ENCODE measurements at places on chromosomes 7 and 10.

GRCh38 chr10:25699631-25700030 is 234.4 kb upstream of the MYO3A start:
- DNase-seq: no peak

GRCh38 chr7:108286290-108286904 is 156.2 kb upstream of the LAMB4 start:
- DNase-seq: peak; percentile 71

DNA sequence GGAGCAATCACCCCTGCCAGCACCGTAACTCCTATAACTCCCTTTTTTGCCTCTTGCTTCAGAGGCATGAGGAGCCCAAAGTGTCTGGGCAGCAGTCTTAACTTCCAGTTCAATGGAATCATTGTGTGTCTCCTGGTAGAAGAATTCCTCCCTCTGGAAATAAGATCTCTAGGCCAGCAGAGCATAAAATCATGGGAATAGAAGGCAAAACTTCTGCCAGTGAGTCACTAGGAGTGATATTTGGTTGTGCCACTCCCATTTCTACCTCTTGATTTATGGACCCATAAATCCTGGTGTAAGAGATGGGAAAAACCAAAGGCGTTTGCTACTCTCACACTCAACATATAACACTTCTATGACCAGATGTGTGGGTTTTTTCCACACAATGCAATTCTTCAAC is 104.9 kb upstream of the FAM180A start:
- no peak for DNase-seq

DNA sequence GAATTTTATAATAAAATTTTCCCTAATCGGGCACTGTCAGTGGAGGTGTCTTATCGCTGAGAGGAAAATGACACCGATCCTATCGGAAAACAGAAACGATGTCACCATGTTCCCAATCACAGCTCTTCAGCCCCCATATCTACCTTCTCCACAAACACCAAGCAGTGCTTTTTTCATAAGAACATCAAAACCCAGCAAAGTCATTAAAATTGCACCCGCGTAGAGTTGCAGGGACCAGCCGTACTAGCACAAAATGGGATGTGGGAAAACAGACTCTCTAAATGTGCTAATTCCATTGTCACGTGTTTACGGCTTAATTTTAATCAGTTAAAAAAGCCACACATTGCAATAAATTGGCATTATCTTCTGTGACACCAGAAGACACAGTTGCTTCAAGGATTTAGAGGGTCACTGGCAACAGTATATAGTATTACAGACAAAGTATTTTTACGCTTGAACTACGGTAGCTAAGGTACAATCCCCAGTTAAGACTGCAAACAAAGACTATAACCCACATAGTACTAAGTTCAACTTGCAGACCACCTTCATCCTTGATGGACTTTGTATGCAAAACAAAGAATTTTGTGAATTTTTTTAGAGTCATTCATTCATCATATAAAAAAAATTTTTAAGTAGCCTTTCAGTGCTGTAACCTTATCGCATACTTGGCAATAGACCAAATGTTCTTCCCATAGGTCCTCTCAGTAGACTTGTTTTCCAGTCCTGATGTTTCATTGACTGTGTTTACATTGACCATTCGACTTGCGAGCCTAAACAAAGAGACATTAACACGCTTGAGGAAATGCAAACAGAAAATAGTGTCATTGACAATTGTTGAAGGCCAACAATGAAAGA is 116.0 kb downstream of the VTI1A start:
- DNase-seq: peak; percentile 34

DNA sequence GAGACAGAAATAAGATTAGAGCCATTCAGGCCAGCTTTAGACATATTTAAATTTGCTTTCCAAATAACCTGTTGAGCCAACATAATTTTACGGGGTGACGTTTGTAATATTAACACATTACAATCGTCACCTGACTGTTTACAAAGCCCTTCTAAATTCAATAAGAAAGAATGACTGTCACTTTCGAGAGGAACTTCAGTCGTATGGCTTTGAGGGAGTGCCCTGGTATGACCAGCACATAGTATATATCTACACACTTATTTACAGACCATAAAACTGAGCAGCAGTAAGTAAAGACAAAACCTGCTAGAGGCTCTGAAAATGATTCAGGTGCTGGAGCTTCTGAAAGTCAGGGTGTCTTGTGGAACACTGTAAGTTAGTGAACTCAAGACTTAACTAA is 62.4 kb downstream of the BLNK start:
- no peak for DNase-seq

- DNase-seq: no peak
These were observed 18.1 kb downstream of the YWHAG start for GRCh38 chr7:76340617-76341131.

DNA sequence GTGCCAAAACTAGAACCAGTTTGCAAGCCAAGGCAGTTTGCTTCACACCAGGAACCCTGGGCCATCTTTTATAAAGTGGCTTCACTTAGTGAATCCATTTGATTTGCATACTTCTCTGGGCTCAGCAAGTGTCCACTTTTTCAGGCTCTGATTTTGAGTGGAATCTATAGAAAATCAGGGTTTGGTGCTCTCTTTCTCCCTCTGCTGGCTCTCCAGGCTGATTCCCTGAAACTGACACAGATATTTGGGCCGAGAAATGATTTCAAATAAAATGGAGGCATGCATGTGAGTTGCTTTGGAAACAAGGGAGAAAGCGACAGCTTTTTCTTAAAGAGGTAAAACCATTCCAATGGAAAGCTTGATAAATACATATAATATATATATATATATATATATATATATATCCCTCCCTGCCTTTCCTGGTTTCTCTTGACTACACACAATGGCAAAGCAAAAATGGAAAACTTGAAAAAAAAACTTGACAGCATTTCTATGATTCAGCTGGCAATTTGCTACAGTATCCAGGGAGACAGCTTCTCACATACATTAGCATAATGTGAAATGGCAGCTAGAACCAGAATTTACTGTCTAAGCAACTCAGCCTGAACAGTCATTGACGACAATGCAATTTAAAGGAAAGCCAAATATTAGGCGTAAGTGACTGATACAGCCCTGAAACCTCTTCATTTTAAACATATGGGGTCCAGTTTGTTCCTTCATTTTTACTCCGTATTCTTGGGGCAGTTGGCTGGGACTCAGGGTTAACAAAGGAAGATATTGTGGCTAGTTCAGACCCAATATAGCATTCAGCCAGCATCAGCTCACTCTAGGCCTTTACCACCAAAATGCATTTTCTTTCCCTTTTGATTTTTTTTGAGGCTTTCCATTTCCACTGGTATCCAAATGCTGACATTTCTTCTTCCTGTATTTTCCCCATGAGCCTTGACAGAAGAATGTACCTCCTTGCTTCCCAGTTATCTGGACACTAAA is 188.5 kb downstream of the TMEM178B start:
- no peak for DNase-seq

- DNase-seq: peak; percentile 5
These were observed 12.5 kb downstream of the SFRP5 start for GRCh38 chr10:97759158-97759887.

GRCh38 chr10:117543225-117544003 is 868 bp downstream of the EMX2 start:
- no peak for DNase-seq

DNA sequence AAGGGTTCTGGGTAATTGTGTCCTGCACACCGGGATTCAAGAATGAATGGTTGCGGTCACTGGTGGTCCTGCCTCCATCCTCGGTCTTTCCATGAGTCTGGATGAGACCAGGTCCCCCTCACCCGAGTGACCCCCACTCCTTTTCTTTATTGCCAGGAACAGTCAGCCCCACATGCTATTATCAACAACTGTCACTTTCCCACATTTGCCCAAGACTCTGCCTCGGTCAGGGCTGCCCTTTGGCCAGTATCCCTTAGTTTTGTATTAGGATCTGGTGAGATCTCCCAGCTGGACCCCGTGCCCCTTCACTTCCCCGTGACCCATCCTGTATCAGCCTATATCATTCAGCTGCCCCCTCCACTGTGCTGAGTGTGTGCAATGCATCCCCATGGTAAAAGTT is 288.3 kb downstream of the ADARB2 start:
- DNase-seq: no peak

GRCh38 chr7:50591480-50592438 is 26.6 kb upstream of the DDC start:
- DNase-seq: peak; percentile 73

DNA sequence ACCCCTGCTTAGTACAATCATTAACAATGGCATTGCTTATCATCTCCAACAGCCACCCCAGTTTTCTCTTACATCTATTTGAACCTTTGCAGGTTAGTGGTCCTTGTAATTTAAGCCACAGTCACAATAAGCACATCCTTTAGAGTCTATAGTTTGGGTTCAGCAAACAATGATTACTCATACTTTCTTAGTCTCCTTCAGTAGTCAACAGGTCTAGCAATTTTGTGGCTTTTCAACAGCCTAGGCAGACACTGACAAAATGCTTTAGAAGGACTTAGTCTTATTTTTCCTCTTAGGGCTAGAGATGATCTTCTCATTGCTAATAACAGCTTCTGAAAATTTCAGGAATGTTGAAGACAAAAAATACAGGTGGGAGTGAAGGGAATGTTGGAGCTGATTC is 32.3 kb upstream of the FAM204A start:
- DNase-seq: peak; percentile 13

GRCh38 chr7:1091644-1092027 is 3.7 kb downstream of the GPER1 start:
- no peak for DNase-seq

GRCh38 chr7:27723085-27723484 is 16.9 kb upstream of the TAX1BP1 start:
- peak; percentile 17 for DNase-seq

DNA sequence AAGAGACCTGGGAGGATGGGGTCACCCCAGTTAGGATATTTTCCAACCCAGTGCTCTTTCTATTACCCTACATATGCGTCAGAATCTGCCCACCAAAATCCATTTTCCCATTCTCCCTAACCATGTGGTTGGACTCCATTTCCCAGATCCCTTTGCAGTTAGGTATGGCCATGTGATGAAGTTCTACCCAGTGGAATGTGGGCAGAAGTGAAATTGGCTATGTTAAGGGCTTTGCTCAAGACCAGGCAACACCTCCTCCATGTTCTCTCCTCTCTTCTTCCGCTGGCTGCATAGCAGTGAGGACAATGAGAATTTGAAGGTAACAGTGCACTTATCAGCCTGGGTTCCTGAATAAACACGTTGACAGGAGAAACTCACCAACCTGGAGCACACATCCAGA is 111.3 kb downstream of the CABCOCO1 start:
- DNase-seq: no peak

DNA sequence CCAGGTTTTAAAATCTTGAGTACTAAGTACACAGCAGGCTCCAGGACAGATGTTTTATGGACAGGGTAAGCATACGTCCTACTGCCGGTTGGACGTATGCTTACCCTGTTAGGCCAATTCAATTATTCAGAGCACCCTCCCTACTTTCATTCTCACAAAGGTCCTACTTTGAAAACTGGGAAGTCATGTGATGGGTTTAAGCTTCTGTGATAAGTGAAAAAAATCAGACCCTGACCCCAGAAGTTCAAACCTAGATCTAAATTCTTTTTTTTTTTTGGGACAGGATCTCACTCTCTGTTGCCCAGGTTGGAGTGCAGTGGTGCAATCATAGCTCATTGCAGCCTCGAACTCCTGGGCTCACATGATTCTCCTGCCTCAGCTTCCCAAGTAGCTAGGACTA is 55.2 kb downstream of the HIPK2 start:
- peak; percentile 41 for DNase-seq

DNA sequence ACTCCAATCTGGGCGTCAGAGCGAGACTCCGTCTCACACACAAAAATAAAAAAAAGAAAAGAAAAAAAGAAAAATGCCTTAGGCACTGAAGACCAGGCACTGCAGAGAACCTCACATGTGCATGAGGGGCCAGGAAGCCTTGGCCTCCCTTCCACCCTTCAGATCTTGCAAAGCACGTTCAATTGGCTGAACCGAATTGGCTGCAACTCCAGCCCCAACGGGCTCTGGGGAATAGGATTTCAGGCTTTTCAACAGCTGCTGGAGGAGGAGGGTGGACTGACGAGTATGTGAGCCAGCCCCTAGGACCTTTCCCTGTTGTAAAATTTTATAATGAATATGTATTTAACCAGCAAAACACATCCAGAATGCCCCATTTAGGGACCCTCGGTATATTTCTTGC is 16.7 kb downstream of the TMEM120A start:
- DNase-seq: peak; percentile 50

DNA sequence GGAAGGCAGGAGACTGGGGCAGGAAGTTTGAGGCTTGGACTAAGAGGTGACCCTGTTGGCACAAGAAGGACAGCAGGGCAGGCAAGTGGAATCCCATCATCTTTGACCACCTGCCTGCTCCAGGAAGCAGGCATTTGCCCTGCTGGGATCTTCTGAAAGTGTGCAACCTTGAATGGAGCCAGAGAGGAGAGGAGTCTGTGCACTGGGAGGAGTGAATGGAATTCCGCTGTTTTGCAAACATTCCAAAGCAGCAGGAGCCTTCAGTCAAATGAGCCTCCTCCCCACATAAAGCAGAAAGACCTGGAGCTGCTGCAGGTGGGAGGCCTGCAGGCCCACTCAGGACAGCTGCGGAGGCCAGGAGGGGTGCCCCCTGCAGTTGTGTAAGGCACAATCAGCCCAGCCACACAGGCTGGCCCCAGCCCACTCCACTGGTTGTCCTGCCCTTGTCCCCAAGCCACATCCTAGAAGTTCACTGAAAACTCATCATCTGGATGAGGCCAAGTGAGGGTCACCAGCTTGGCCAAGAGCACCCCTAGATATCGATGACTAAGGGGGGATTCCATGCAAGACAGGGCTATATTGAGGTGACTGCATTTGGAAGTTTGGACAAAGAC is 249.5 kb downstream of the RPS24 start:
- no peak for DNase-seq

GRCh38 chr7:101595766-101596537 is 33.1 kb downstream of the MYL10 start:
- DNase-seq: no peak

DNA sequence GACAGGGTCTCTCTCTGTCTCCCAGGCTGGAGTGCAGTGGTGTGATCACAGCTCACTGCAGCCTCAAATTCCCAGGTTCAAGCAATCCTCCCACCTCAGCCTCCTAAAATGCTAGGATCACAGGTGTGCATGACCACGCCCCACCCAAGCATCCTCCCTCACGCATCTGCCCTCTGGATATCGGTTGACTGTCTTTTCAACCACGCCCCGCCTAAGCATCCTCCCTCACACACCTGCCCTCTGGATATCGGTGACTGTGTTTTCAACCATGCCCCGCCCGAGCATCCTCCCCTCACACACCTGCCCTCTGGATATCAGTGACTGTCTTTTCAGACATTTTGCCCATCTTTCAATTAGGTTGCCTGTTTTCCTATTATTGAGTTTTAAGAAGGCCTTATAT is 140.5 kb downstream of the MAD1L1 start:
- DNase-seq: no peak

DNA sequence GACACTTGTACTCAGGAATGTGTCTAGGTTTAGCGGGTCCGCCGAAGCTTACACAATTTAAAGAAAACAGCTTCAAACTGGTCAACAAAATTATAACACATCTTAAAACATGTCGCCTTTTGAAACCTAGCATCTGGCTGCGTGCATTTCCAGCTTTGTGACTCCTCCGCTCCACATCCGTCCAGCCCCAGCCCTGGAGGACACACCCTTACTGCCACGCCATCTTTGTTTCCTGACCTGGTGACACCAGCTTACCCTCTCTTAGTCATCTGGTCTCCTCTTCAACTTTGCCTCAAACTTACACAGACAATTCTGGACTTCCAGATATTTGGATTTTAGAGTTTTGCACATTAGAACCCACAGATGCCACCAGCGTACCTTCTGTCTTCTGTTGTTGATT is 198.7 kb upstream of the VSTM2A start:
- no peak for DNase-seq

All from DMS79 treated with DMSO at 0.1 percent for 48 hours (cell line).